NCI-H510A (cell line): ENCODE measurements at places on chromosomes 3 and 15.

- DNase-seq, result no peak
These were observed 971.2 kb downstream of the DIPK2A start for GRCh38 chr3:144942838-144943197.

GRCh38 chr15:95464509-95464908 lies 866.0 kb upstream of the NR2F2 start:
- no peak for DNase-seq

GRCh38 chr3:141367038-141367730 lies 1.1 kb upstream of the ZBTB38 start:
- DNase-seq, result no peak

- no peak for DNase-seq
These were observed 67.2 kb downstream of the EIF4E3 start for GRCh38 chr3:71657831-71658530.

- no peak for DNase-seq
These were observed 13.4 kb downstream of the IL12A start for GRCh38 chr3:160001850-160002623.

DNA sequence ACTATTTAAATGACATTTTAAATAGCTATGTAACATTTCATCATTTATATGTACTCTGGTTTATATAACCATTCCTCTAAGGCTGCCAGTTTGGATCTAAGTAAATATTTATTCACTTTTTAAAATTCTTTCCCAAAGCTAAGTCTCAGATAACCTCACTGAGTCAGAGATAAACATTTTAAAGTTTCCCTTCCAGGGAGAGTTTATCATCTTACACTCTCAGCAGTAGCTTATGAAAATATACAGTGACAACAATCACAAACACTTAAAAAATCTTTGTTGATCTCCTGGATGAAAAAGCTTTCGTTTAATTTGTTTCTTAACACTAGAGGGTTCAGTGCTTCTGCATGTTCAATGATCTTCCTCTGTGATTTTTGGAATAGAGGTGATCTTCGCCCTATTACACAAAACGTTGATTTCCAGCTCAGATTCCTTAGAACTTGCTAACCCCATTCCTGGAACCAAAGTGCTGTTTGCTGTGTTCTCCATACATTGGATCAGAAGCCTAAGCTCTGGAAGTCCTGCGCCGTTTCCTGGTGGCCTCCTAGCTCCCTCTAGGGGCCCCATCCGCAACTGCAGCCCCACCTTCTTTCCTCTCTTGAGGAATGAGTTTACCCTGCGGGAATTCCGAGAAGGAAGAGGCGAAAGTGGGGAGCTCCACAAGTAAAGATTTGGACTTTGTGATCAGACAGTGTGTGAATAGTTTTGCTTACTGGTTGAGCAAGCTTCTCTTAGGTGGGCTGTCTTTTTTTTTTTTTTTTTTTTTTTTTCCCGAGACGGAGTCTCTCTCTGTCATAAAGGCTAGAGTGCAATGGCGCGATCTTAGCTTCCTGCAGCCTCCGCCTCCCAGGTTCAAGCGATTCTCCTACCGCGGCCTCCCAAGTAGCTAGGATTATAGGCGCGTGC lies 29.3 kb upstream of the SACM1L start:
- DNase-seq, result peak; percentile 23

DNA sequence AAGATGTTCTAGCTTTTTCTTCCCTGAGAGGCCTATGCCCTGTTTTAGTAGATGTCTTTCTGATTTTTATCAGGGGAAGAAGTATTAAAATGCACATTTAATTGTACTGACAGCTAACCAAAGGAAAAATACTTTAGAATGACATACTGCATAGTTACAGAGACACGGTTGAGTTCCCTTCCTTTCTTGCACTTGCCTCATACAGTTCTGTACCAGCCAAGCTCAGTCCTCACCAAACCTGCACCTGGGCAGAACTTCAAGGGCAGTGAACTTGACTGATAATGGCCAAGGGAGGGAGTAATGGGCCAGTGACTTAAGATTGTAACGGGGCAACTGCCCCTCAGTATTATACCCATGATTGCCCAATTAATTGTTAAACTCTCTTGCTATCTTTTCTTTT lies 34.1 kb upstream of the RASGRP1 start:
- DNase-seq, result no peak

GRCh38 chr3:118480101-118480860 lies 554.4 kb downstream of the IGSF11 start:
- DNase-seq, result no peak

- no peak for DNase-seq
These were observed 30.3 kb upstream of the UACA start for GRCh38 chr15:70793694-70794093.
